ENCODE measurements at places on chromosomes 2 and 18.

DNA sequence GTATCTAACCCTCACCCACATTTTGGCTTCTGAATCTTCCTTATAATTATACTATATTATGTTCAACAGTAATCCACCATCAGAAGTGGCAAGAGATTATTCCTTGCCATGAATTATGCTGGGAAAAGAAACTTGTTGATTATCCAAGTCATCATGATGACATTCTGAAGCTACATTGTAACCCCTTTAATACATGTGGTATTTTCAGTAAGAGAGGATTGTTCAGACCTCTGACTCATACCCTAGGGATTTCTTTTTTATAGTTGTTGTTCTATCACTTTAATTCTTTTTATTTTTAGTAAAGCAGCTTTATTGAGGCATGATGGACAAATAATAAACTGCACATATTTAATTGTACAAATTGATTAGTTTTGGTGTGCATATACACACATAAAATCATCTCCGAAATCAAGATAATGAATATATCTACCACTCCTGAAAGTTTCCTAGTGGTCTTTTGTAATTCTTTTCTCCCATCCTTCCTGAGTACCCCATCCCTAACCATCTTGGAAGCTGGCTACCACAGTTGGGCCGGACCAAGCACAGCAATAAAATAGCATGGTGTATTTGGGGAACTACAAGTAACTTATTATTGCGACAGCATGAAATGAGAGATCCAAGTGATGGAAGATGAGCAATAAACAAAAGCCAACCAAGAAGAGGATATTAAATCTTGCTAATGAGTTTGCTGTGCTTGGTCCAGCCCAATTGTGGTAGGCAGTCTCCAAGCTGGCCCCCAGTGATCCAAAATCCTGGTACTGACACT, 159.9 kb downstream of the BARD1 start:
- no peak for DNase-seq

DNA sequence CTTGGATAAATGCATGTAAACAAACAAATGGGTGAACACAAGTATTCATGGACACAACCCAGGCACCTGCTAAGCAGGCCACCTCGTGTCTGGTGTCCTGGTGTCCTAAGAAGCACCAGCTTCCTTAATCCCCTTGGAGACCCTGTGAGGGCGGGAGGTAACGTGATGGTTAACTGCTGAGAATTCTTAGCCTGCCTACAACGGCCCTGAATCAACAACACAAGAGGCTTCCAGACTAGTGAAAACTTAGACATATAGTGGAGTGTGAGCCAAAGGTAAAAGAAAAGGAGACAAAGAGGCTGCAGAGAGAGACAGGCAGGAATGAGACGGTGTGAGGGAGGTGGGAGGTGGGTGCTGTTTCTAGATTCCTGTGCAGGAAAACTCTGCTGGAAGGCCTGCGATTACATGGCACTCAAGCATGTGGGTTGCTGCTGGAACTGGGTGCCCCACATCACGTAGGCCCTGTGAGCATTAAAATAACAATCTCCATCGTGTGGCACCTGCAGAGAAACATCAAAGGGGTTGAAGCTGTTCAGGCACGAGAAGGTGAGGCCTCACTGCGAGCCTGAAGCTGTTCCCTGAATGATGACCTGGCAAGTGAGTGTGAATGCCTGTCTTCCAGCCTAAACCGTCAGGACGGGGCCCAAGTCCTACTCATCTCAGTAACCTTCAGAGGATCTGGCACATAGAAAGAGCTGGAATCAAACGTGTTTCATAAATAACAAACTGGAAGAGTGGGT, 64.2 kb downstream of the RPL37A start:
- DNase-seq, result no peak

- no peak for DNase-seq
These were observed 247.0 kb downstream of the TMX3 start for GRCh38 chr18:68467957-68468356.

DNA sequence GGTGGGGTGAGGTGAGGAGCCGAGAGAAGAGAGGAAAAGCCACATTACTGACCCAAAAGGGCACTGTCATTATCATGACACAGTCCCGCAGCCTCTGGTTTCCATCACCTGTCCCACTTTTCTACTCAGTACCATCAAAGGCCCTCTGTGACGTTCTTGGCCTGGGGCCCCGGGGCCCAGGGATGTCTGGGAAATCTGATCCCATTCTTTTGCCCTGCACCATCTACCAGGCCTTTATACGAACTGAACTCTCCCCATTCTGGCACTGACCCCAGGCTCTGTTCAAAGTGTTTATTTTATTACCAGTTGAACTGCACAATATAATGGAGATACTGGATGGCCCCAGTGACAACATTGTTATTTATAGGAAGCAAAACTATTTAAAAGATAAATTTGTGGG, 89.1 kb downstream of the COL6A3 start:
- no peak for DNase-seq

DNA sequence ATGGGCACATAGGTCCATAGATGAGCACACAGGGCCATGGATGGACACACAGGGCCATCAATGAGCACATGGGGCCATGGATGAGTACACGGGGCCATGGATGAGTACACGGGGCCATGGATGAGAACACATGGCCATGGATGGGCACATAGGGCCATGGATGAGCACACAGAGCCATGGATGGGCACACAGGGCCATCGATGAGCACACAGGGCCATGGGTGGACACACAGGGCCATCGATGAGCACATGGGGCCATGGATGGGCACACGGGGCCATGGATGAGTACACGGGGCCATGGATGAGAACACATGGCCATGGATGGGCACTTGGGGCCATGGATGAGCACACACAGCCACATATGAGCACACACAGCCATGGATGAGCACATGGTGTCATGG, 192.6 kb upstream of the HDAC4 start:
- DNase-seq, result no peak

DNA sequence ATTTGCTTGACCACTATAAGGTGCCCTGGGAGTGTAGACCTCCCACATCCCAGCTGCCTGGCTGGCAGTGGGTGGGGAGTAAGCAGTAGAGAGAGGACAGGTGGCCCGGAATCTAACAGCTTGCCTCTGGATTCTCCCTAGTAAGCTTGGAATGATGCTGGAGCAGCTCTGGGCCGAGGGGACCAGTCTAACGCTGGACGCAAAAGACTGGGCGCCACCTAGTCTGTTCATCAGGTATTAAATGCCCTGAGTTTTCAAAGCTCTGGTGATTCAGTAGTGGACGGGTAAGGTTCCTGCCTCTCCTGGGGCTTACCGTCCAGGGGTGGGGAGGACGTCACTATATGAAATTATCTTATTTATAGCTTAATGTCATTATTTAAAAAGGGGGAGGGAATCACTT, 648 bp upstream of the LYPD6B start:
- no peak for DNase-seq

DNA sequence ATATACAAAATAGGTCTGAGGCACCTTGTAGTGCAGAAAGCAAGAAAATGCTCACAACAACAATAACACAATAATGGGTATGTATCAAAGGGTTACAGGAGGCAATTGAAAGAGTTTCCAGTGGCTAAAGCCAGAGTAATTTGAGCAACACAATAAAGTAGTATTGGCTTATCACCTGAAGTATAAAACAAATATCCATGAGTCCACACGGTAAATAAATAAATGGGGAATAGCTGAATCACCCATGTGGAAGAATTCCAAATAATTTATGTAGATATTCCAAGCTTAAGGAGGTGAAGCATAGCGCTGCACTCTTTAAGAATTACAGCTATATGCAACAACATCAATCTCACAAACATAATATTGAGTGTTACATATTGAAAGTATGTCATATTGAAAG, 110.8 kb downstream of the AFF3 start:
- DNase-seq, result no peak

GRCh38 chr2:206198677-206199076, 39.0 kb downstream of the EEF1B2 start:
- no peak for DNase-seq

- no peak for DNase-seq
These were observed 20.3 kb upstream of the CHST10 start for GRCh38 chr2:100437751-100438150.

DNA sequence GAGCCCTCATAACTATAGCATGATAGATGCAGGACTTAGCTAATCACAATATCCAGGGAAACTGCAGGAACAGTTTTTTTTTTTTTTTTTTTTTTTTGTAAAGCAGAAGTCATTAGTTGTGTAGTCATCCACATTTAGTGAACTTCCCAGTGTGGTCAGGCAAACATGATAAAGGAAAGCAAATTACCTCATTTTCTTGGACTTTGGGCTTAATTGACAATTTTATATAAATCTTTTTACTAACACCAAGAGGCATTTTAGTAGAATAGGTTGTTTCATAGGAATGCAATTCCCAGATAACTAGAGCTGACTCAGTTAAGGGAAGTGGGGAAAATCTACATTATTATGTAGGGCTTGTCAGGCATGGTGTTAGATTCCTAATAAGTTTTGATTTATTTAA, 142.7 kb upstream of the GCFC2 start:
- no peak for DNase-seq

DNA sequence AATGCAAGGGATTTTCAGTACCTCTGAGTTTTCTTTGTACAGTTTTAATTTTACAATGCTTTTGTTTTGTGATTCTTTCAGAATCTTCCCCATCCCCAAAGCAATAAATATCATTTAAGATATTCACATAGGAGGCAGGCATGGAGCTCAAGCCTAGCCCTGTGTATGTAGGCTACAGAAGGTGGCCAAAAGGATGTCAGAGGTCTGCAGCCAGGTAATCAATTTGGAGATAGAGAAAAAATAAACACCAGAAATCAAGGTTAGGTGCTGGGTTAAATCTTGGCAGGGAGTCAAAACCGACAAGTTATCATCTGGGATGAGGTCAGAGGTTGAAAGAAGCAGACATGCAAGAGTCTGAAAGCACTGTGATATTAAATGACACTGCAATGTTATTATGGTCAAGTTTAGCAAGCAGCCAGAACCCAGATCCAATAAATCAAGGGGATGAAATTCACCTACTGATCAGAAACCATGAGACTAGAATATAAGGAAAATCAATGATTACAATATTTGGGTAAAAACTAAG, 45.1 kb upstream of the LRP1B start:
- DNase-seq, result no peak

GRCh38 chr18:1103537-1103936, 198.9 kb downstream of the ADCYAP1 start:
- peak; percentile 11 for DNase-seq

DNA sequence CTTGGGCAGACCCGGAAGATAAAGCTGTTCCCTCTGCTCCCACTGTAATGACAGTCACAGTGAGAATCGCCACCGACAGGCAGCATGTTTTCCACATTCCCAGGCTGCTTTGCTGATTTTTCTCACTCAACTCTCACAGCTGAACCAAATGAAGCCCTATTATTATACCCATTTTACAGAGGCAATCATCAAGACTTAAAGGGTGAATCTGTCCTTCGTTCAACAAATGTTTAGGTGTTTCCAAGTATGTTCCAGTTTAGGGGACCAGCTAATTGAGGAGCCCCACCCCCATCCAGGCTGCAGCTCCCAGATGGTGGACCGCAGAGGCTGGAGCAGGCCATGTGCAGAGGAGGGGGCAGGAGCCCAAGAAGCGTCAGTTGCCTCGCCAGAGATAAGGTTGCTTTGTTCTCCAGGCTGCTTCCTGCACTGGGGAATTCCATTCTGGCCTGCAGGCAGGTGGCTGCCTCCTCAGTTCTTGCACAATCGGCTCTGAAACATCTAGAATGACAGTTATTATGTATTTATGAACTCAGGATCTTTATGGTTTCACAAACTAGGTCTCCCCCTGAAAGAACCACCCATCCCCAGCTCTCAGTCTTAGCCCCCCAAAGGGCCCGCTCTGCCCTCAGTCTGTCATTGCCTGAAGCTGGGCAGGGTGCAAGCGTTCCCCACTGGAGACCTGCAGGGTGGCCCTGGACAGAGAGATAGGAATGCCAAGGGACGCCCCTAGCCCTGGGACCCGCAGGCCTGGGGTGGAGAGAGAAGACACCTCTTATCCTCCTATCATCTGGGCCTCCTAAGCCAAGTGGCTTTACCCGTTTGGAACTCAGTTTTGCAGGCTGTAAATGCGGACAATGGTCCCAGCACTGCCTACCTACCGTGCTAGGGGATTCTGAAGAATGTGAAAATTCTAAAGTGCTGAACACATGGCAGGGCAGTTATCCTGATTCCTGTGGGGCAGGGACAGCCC, 49.1 kb upstream of the MYCN start:
- peak; percentile 5 for DNase-seq

DNA sequence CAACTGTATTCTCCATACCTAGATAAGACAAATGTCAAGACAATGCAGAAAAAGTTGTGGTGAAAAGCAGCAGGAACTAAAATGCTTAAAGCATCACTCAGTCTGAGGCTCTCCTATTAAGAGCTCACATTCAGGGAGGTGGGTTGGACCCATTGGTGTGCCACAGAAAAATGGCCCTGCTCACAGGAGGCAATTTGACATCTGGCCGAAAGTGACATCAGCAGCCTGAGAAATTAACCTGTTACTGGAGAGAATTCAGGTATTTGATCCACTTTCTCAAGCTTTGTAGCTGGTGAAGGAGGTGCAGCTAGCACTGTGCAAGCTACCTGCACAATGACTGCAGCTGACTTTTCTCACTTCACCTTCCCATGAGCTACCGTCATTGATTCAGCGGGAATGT, 86.0 kb downstream of the TMEM247 start:
- no peak for DNase-seq

DNA sequence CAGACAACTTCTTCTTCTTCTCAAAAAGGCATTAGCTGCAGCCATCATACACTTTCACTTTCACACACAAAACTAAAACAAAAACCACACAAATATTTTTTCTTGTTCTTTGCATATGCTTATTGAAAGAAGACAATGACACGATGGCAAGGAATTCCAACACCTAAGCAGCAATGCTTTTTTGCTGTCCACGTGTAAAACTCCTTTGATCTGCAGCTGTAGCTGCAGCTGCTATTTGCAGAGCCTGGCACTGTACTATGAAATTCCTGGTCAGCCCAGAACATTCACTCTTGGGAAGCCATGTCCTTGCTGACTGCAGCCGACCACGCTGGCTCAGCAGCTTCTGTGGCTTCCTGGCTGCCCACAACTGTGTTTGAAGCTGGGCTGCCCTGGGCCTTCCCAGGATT, 316.2 kb downstream of the CDH2 start:
- DNase-seq, result no peak

GRCh38 chr2:238382381-238382781, 44.3 kb upstream of the ASB1 start:
- DNase-seq, result no peak

GRCh38 chr18:13804305-13804704, 19.6 kb upstream of the MC5R start:
- DNase-seq, result peak; percentile 64

DNA sequence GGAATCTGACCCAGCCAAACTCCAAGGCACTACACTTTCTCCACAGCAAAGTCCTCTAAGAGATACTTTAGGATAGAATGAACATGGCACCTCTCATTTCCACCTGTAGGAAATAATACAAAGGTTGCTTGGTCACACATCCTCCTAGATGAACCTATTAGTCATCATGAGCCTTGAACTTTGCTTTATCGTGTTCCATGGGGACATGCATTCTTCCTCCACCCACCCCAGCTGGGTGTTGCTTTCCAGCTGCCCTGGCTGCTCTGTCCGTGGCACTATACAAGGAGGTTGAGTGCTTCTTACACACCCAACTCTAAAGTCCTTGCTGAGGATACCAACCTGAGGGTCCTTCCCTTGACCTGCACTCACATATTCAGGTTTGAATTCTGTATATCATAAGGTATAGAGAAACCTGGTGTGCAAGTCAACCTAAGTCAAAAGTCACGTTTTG, 52.7 kb downstream of the SPRED2 start:
- no peak for DNase-seq

- no peak for DNase-seq
These were observed 287.4 kb downstream of the PID1 start for GRCh38 chr2:228983700-228984099.

Data from endothelial cell of umbilical vein (primary cell).